ENCODE measurements at places on chromosomes 12 and 14.

DNA sequence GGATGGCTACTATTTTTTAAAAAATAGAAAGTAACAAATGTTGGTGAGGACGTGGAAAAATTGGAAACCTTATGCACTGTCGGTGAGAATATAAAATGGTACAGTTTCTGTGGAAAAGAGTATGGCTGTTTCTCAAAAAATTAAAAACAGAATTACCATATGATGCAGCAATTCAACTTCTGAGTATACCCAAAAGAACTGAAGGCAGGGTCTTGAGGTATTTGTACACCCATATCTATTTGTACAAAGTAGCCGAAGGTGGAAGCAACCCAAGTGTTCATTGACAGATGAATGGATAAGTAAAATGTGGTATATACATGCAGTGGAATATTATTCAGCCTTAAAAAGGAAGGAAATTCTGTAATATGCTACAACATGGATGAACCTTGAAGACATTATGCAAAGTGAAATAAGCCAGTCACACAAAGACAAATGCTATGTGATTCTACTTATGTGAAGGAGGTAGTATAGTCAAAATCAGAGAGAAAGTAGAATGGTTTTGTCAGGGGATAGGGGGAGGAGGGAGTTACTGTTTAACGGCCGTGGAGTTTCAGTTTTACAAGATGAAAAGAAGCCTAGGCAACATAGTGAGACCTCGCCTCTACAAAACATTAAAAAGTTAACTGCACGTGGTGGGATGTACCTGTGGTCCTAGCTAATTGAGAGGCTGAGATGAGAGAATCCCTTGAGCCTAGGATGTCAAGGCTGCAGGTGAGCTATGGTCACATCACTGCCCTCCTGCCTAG is 38.4 kb upstream of the CCT2 start:
- DNase-seq, result no peak
- 0 out of 2 replicates have a peak, but pooled peaks cover 1% of the 10 kb centered on the region for H3K4me1 ChIP-seq
- peaks cover 6% of the 10 kb centered on the region for H3K36me3 ChIP-seq
- H3K27ac ChIP-seq, result no peak overlapping the region
- H3K4me3 ChIP-seq, result no peak overlapping the region
- H3K27me3 ChIP-seq, result no peaks in the 10 kb centered on the region

DNA sequence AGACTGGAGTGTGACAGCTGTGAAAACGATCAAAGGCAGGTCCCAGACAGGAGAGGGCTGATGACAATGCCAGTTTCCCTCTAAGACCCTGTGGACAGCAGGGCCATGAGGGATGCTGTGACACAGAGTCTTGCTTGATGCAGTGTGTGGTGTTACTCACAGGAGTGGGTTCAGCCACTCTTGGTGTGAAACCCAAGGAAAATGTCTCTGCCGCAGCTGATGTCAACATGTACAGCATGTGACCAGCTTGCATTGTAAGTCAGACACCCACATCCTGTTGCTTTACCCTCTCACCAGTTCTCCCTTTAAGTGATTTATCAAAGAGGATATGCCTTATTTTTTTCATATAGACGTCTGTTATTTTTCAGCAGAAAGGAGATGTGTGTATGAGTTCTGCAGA is 268.6 kb downstream of the BTG1 start:
- no peaks in the 10 kb centered on the region for H3K36me3 ChIP-seq
- H3K4me1 ChIP-seq, result no peaks in the 10 kb centered on the region
- no peak overlapping the region for H3K27ac ChIP-seq
- H3K27me3 ChIP-seq, result no peaks in the 10 kb centered on the region

GRCh38 chr12:50265770-50266524 is 17.4 kb downstream of the LIMA1 start:
- no peak for DNase-seq
- H3K36me3 ChIP-seq, result no peaks in the 10 kb centered on the region
- H3K27me3 ChIP-seq, result no peaks in the 10 kb centered on the region

- H3K4me3 ChIP-seq, result no peak overlapping the region
- no peaks in the 10 kb centered on the region for H3K27me3 ChIP-seq
- H3K36me3 ChIP-seq, result peaks cover 12% of the 10 kb centered on the region
- peak; percentile 72 for DNase-seq
- peaks cover 30% of the 10 kb centered on the region for H3K4me1 ChIP-seq
These were observed 50.4 kb downstream of the GXYLT1 start for GRCh38 chr12:42094277-42094676.

- H3K4me1 ChIP-seq, result no peaks in the 10 kb centered on the region
- H3K27me3 ChIP-seq, result no peaks in the 10 kb centered on the region
- H3K4me3 ChIP-seq, result no peak overlapping the region
These were observed 26.4 kb downstream of the SPIC start for GRCh38 chr12:101501410-101501995.

- no peaks in the 10 kb centered on the region for H3K4me1 ChIP-seq
- H3K27ac ChIP-seq, result no peak overlapping the region
- H3K36me3 ChIP-seq, result no peaks in the 10 kb centered on the region
- no peaks in the 10 kb centered on the region for H3K27me3 ChIP-seq
These were observed 239.1 kb downstream of the SSPN start for GRCh38 chr12:26434299-26435068.

GRCh38 chr12:120599672-120600552 is 18.7 kb upstream of the POP5 start:
- no peaks in the 10 kb centered on the region for H3K4me1 ChIP-seq
- no peak for DNase-seq
- peaks cover 28% of the 10 kb centered on the region for H3K27me3 ChIP-seq
- H3K36me3 ChIP-seq, result no peaks in the 10 kb centered on the region

DNA sequence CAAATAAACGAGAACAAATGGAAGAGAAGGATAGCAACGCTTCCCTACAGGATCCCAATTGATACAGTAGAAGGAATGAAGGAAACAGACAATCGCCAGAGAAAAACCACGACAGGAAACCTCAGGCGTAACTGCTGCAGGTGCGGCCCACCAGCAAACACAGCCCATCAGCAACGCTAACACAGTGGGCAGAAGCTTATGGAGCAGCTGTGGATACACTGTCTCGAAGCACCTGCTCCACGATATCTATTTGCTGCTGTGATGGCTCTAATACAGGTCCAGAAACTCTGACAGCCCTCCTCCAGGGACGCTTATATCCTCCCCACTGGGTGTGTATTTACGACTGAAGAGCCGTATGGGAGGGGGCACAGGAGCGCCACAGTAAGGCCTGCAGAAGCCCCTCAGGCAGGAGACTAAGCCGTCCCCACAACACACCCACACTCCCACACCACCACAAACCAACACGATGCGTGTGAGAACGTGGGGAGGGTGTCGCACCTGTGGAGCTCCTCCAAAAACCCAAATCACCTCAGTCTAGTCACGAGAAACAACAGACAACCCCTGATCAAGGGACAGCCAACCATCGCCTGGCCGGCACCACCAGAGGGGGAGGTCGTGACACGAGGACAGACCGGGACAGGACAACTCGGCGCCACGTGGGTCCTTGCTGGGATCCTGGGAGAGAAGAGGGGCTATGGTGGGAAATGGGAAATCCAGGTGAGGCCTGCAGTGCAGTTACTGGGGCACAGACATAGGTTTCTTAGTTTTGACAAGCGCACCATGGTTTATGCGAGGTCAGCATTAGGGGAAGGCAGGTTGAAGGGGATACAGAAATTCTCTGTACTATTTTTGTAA is 24.0 kb downstream of the POLE start:
- no peak for DNase-seq
- no peak overlapping the region for H3K27ac ChIP-seq
- no peak overlapping the region for H3K4me3 ChIP-seq
- no peaks in the 10 kb centered on the region for H3K27me3 ChIP-seq
- H3K36me3 ChIP-seq, result peaks cover under 1% of the 10 kb centered on the region

DNA sequence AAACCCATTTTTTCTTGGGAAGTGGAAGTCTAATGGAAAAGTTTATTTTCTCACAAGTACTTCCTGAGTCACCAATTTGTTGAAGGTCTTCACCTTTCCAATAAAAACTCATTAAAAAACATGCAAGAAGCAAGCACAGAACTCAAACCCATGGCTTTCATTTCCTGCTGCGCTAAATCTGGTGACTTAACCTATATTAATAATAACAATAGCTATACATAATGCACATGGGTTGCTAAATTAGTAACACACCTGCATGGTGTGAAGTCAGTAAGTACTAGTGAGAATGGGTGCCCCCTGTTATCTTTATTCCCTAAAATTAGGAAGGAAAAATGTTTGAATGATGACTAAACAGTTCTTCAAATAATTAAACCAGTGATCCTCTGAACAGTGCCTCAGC is 52.3 kb downstream of the PPP2R5C start:
- H3K36me3 ChIP-seq, result no peaks in the 10 kb centered on the region
- peak; percentile 13 for DNase-seq
- H3K4me1 ChIP-seq, result peaks cover 28% of the 10 kb centered on the region
- H3K4me3 ChIP-seq, result no peak overlapping the region

DNA sequence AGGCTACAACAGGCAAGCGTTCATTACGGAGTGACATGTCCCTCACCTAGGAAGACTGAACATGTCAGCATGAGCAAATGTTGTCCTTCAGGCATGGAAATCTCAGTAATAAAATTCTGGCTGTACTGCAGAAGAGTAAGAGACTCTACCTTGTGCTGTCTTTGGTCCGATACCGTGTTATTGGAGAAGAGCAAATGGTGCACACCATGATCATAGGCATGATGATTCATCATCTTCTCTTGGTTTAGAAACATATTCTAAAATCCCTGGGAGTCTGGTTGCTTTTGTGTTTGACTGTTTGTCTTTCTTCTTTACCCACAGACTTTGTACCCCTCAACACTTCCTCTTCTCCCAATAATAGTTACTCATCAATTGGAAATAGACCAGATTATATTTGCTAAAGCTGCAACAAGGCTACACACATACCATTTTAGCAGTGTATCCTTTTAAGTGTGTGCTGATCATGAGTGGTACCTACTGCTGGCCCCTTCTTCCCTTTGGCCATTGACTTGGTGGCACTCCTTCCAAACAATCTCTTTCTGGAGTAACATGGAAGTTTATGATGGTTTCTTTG is 93.5 kb downstream of the RTN1 start:
- no peaks in the 10 kb centered on the region for H3K27me3 ChIP-seq
- DNase-seq, result no peak
- no peaks in the 10 kb centered on the region for H3K36me3 ChIP-seq
- no peaks in the 10 kb centered on the region for H3K4me1 ChIP-seq
- H3K27ac ChIP-seq, result no peak overlapping the region
- H3K4me3 ChIP-seq, result no peak overlapping the region

DNA sequence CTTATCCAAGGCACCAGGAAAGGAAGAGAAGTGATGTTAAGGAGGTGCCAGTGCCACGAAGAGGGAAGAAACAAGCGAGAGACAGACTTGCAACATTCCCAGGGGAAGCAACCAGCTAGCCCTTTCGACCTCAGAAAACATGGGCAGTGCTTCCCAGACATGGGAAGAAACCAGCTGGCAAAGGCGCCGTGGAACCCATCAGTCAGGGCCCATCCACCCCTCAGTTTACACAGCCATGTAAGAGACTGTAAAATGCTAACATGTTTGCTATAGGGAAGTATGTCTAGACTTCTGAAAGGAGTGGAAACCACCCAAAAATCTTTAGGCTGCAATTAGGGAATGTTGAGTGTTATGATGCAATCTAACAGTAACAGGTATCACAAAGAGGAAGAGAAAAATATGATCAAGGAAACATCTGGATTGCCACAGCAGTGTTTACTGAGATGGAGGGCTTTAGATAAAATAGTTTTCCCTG is 26.3 kb downstream of the ANAPC5 start:
- H3K27ac ChIP-seq, result no peak overlapping the region
- H3K4me1 ChIP-seq, result no peaks in the 10 kb centered on the region
- peaks cover 50% of the 10 kb centered on the region for H3K36me3 ChIP-seq
- H3K4me3 ChIP-seq, result no peak overlapping the region
- no peaks in the 10 kb centered on the region for H3K27me3 ChIP-seq

DNA sequence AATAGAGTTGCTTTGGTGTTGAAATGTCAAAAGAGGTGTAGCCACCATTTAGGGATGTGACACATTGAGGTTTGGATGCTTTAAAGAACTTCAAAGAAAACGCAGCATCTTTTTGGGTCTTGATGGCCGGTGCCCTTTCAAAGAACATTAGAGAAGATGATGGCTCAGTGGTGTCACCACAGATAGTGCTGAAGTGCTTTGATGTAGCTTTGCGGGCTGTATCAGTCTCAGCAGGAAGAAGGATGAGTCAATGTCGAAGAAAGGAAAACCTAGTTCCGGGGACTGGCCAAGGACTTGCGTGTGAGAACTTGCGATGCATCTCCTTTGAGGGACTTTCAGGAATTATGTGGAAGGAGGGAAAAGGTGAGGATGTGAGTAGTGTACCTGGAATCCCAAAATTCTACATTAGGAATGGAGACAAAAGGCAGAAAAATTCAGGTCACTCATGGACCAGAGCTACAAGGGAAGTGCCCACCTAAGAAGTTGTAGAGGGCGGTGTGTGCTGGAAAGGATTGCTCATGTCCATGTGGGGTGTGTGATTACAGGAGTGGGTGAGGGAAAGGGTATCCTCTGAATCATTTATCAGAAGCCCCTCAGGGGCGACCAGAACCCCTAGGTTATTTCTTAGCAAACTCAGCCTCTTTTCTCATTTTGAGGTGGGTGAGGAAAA is 39.7 kb upstream of the GZMB start:
- no peak overlapping the region for H3K27ac ChIP-seq
- H3K27me3 ChIP-seq, result peaks cover 19% of the 10 kb centered on the region
- H3K4me1 ChIP-seq, result no peaks in the 10 kb centered on the region

DNA sequence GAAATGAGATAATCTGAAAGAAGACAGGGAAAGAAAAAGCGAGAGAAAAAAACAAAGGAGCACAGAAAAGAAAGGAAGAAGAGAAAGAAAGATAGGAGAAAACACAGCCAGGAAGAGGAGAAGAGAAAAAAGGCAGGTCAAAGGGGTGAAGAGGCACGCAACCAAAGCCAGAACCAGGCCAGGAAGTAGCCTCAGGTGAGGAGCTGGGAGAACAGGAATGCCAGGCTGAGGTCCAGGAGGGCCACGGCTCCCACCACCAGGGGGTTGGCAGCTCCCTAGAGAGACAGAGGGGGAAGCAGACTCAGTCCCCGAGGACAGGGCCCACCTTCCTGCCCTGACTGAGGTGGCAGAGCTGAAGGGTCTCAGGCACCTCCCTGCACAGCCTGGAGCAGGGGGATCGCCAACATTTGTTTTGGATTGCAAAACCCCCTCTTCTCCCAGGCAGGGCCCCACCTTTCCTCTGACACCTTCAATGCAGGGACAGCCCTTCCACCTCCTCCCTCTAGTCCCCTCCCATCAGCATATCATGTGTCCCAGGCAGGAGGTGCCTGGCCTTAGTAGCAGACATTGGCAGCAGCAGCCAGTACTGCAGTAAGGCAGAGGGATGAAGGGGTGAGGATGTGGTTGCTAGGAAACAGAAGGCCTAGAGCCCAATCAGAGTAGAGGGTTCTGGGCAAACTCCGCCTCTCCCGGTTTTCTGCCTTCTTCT is 2.0 kb upstream of the AP1G2 start:
- H3K36me3 ChIP-seq, result no peaks in the 10 kb centered on the region
- H3K27ac ChIP-seq, result no peak overlapping the region
- H3K4me1 ChIP-seq, result no peaks in the 10 kb centered on the region
- no peak overlapping the region for H3K4me3 ChIP-seq

DNA sequence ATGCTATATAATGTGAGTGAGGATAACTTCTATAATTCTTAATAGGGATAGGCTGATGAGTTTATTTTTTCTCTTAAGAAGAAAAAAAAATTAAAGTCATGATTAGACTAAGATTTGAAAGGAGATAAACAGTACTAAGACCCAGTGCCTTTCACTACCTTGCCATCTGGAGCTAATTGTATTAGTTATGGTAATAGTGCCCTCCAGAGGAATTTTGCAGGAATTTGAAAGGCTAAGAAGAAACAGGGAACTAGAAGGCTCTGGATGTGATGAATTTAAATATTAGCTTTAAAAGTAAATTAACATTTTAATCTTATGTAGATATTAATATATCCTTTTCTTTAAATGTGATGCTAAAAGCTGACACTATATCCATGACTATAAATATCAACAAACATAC is 36.6 kb upstream of the PIK3C2G start:
- DNase-seq, result peak; percentile 68
- H3K27ac ChIP-seq, result no peak overlapping the region
- H3K4me3 ChIP-seq, result no peak overlapping the region
- H3K27me3 ChIP-seq, result no peaks in the 10 kb centered on the region
- H3K36me3 ChIP-seq, result no peaks in the 10 kb centered on the region
